CD4-positive, alpha-beta T cell treated with Interleukin-12 subunit alpha and Interleukin-12 subunit beta, for 1 hour (primary cell): ENCODE measurements at places on chromosomes 5 and 9.

- no peak for DNase-seq
Measured at GRCh38 chr9:136659861-136660784, 2.6 kb upstream of the EGFL7 start.

- no peak for DNase-seq
Measured at GRCh38 chr5:61299261-61299681, 32.8 kb upstream of the ZSWIM6 start.

DNA sequence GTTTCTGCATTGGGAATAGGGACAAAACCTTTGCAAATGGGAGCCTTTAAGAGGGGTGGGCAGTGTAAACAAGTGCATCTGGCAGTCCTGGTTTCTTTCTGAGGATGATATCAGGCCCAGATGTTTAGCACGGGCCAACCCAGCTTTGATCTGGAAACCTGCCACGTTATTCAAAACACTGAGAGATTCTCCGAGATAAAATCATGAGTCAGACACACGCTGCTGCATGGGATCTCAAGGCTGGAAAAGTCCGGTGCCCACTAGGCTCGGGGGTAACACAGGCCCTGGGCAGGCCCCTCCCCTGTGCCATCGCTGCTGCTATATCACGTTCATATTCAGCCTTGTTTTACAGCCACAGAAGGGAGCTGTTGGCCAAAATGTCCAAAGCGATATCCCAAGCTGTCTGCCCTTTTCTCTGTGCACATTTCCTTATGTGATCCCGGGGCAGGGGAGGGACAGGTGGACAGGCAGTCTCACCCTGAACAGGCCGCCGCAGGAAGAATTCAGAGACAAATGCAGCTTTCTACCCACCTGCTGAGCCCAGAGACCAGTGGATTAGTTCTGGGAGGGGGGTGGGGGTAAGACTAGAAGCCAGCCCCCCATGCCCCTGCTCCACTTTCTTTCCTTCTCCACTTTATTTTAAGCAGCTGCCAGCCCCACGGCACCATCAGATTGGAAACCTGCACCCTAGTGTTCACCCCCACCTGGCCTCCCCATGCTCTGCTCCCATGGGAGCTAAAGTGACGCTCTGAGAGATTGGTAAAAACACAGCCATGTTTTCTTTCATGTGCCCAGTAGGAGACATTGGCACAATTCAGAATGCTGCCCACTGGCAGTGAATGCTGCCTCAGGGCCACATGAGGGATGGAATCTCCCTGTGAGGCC is 63.1 kb downstream of the TMOD1 start:
- DNase-seq, result no peak

- DNase-seq, result no peak
Measured at GRCh38 chr9:78363221-78363620, 66.3 kb downstream of the PSAT1 start.

GRCh38 chr9:135711391-135711790 is 9.4 kb downstream of the KCNT1 start:
- DNase-seq, result no peak

DNA sequence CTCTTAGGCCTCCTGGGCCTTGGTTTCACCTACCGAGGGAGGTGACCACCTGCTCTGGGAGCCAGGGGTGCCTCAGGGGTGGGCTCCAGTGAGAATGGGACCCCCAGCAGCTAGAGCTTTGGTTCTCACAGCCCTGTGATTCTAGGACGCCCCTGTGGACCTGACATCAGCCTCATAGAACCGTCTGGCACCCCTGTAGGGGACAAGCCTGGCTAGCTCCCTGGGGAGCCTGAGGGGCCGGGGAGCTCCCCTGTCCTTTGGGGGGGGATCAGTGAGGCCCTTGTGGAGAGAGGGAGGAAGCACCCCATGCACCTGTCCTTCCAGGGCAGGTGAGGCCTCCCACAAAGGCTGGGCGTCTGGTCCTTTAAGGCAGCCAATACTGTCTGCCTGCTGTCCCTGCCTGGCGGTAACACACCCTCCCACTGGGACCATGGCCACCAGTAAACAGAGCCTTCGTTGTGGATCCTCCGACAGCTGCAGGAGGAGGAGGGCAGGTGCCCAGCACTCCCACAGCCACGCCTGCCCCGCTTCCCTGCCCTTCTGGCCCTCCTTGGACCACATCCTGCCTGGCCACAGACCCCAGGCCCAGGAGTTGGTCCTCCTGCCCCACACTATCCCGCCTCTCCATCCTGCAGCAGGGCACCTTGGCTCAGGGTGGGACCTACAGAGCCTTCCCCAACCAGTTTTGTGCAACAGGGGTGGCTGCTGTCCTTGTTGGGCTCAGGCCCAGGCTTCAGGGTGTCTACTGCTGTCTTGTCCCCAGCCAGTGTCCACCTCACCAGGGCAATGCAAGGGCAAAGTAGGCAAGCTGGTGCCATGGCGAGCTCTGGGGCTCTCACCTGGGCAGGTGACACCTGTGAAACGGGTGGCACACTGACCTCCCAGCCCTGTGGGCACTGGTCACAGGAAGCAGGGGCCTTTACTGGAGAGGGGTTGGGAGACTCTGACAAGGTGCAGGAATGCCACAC is 3.0 kb upstream of the TUBB4B start:
- DNase-seq, result no peak

GRCh38 chr9:135523521-135524129 is 2.4 kb downstream of the LCN1 start:
- no peak for DNase-seq

DNA sequence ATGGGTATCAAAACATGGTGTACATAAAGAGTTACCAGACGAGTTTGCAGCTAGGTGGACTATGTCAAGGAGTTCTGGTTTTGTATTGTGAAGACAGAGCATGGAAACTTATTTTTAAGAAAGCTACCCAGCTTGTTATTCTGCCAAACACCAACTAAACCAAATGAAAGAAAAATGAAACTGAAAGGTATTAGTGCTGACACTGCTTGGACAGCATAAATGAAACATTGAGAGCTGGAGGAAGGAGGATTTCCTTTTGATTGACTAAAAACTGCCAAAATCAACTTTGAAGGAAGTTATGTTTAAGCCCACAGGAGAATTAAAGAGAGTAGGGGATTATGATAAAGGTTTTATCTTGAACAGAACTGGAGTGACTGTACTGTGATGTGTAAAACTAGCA is 766.2 kb downstream of the PTPRD start:
- no peak for DNase-seq
